GM04504 (cell line): ENCODE measurements at places on chromosomes 16 and 17.

DNA sequence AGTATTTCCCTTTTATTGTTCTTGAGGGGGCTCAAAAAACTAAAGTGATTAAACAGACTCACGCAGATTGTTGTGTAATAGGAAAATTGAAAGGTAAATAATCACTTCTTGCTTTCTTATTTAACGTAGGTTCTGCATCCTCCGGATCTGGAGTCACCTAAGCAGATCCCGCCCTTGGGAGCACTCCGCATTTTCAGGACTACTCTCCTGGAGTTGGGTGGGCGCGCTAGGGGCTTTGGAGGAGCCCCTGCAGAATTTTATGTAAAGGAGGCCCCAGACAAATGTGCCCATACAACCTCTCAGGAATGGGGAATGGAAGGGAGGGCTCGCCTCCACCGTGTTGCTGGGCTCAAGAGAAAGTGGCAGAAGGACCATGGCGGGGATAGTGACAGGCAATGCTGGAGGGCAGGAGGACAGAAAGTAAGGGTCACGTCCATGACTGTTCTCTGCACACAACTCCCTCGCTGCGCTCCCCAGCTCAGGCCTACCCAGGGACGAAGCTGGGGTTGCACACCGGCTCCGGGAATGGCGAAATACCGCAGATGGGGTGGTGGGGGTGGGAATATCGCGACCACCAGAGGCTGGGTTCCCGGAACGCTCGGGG, 8.3 kb downstream of the MT2A start:
- no peak for DNase-seq

DNA sequence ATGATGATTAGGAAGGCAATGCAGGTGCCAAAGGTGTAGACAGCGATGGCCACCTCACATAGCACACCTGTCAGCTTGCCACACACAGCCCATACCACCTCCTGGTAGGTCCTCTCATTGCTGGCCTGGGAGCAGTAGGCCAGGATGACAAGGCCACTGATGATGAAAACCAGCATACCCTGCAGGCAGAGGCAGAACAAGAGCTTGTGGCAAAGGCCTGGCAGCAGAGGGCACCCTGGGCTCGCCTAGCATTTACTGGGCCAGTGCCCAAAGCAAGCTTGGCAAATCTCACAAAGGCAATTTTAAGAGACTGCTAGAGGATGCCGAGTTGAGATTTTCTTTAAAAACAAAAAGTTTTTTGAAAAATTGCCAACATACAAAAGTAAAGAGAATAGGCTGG, 5.9 kb downstream of the SLC38A7 start:
- no peak for DNase-seq

- no peak for DNase-seq
Observed at GRCh38 chr17:57354673-57355072, 98.3 kb downstream of the MSI2 start.

GRCh38 chr16:2842340-2843000, 12.4 kb downstream of the ZG16B start:
- no peak for DNase-seq

DNA sequence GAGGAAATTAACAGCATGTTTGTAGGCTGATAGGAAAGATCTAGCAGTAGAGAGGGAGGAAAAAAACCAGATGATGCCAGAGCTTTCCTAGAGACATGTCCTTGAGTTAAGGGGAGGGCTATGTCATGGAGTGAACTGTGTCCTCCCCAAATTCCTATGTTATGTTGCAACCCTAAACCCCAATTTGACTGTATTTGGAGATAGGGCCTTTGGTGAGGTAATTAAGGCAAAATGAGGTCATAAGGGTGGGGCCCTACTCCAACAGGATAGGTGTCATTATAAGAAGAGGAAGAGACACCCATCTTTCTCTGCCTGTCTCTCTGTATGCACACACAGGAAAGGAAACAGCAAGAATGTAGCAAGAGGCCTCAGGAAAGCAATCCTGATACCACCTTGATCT, 195.3 kb upstream of the AXIN2 start:
- no peak for DNase-seq

DNA sequence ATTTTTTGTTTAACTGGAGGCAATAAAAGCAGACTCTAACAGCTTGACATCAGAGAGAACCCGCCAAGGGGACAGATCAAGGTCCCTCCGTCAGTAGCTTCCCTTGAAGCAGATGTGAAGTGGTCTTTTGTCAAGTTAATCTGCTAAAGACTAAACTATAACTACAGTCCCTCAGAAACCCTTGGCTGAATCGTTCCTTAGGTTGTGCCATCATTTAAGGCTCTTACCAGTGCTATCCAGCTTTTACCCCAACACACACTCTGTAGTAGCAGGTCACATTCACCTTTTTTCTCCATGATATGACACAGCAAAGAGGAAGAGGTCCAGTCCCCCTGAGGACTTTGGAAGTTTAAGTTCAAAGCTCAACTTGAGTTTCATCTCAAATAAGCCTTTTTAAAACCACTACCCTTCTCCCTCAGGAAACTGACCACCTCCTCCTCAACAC, 49.7 kb downstream of the ERN1 start:
- no peak for DNase-seq

GRCh38 chr16:29812754-29813643, 1.0 kb downstream of the PRRT2 start:
- DNase-seq: no peak

GRCh38 chr16:14502932-14503741, 126.9 kb downstream of the PARN start:
- no peak for DNase-seq

GRCh38 chr16:50635505-50636392, 45.4 kb downstream of the SNX20 start:
- no peak for DNase-seq

GRCh38 chr17:82780971-82781893, 29.4 kb downstream of the TBCD start:
- no peak for DNase-seq

DNA sequence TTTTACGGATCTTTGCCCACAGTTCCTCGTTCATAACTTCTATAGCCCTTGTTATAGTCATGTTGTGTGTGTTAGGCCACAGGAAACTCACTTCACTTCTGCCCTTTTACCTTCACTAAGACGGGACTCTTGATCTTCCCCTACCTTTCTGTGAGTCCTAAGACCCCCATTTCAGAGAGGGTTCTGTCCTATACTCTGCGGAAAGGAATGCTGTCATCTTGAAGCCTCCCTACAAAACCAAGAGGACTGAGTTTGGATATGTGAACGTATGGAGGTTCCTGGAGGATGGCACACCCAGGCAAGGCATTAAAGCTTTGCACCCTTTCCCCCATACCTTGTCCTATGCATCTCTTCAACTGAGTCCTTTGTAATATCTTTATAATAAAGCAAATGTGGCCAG, 3.7 kb downstream of the UBB start:
- no peak for DNase-seq

DNA sequence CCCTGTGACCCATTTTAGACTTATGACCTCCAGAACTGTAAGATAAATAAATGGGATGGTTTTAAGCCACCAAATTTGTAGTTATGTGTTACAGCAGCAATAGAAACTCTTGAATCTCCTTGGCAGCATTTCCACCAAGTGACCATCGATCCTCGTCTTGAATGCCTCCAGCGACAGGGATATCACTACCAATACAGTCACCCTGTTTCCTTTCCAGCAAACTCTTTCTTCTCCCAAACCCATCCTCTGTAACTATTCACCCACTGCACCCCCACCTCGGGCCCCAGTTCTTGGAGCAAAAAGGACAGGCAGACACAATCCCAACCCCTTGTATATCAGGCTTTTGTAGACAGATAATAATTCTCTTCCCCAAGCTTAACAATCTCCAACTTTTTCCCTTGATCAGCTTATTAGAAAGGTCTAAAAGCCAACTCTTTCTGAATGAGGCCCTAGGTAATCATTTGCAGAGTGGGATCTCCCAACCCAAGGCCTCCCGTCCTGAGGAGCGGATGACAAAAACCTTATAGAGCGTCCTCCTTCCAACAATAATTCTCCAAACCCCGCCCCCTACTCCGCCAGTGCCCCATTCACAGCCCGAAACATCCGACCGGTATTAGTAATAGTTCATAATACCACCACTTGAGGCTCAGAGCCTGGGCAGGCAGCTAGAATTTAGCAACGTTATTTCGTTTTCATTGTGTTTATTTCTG, 14.7 kb upstream of the PLLP start:
- no peak for DNase-seq

- no peak for DNase-seq
Observed at GRCh38 chr17:79565606-79566250, 45.1 kb downstream of the RBFOX3 start.

- DNase-seq: peak; percentile 28
Observed at GRCh38 chr17:36850790-36851189, 86.5 kb upstream of the LHX1 start.

GRCh38 chr17:75260641-75261335, 618 bp downstream of the GGA3 start:
- no peak for DNase-seq

DNA sequence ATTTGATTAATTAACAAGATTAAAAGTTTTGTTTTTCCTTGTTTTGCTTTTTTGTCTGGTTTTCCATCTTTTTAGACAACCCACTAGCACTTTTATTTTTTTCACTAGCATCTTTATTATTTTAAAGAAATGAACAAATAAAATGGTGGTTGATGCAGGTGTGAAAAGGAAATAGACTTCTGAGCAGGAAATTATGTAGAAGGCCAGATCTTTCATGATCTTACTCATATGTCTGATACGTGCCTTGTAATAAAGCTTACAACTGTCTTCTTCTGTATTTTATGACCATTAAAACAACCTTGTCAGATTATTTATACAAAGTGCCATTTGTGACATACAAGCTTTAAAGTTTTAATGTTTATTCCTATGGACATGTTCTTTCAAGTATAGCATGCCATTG, 6.3 kb downstream of the SLFN12L start:
- no peak for DNase-seq

DNA sequence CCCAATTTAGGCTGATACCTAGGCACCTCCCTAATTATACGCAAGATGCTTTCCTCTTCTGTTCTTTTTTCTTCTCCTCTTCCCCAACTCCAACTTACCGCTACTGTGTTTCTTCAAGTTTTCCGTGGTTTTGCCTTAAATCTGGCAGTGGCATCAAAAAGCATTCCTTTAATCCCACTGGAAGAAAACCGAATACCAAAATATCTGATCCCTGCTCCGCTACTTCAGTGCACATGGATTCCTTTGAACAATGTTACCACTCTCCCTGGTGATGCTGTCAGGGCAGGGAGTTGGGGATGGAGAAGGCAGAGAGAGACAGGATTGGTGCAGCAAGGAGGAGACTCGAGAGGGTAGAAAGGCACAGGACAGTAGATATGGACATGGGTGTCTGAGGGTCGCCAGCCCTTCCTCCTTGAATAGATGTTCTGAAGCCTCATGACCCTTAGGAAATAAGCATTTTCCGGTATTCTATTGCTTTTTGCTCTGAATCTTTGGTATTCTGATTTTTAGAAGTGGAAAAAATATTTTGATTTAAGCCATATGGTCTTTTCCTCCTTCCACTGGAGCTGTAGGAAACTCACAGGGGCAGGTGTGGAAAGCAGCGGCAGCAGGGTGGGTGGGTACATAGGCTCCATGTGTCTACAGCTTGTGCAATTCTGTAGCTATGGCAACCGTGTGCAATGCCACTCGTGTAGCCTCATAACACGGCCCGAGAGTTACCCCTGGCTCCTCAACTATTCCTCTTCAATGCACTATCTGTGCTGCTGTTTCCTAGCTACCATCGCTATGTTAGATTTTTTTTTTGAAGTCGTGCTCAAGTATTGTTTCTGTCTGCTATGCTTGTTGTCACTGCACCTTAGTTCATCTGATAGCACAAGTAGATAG, 32.3 kb upstream of the TANC2 start:
- DNase-seq: no peak

DNA sequence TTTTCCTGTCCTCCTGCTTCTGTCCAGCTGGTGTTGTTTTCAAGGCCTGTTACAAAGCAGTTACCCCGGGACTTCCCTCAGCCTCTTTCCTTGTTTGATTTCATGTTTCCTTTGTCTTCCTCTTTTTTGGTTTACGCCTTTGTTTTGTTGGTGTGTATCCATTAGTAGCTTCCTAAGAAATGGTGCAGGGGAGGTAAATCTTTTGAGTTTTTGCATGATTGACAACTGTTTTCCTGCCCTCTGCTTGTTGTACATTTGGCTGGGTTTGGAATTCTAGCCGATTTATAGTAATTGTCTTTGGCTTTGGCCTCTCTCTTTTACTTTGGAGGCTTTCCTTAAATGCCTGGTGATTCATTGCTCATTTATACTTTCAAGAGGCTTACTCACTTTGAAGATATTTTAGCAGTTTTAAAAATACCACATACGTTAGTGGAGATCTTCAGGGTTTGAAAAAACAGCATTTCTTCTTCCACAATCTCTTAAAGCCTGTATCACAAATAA, 32.8 kb downstream of the DNAH2 start:
- DNase-seq: peak; percentile 65

DNA sequence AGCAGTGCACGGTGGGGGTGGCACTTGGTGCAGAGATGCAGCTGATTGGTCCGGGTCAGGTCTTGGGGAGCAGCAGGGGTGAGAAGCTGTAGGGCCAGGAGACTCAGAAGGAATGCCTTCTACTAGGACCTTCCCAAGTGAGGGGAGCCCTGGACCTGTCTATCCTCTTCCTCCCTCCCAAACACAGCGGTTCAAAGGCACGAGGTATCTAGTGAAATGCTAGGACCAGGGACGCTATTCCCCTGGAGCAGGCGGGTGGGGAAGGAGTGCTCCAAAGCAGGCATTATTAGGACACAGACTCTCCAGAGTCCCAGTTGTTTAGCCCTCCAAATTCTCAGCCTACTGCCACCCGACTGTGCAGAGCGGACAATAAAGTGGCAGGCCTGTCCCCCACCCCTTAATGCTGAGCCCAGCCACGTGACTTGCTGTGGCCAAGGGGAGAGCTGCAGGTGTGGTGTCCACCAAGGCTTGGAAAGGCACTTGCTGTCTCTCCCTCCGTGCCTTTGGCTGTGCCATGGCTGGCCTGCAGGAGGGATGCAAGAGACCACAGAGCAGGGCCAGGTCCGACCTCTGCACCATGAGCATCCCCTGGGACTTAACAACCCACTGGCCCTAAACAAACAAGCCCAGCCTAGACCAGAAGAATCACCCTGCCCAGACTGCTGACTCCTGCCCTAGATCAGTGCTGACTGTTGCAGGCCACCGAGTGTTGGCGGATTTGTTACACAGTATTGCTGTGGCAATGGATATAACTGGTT, 97.2 kb downstream of the TBC1D16 start:
- DNase-seq: no peak

DNA sequence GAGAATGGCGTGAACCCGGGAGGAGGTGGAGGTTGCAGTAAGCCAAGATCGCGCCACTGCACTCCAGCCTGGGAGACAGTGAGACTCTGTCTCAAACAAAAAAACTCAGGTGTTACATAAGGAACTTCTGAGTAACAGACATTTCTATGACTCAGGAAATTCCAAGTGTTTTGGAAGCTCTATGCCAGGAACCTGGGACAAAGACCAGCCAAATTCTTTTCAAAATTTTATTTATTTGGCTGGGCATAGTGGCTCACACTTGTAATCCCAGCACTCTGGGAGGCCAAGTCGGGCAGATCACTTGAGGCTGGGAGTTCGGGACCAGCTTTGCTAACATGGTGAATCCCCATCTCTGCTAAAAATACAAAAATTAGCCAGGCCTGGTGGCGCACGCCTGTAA, 5.2 kb upstream of the SH2B1 start:
- no peak for DNase-seq

GRCh38 chr17:56735842-56736241, 97.9 kb downstream of the C17orf67 start:
- DNase-seq: no peak

- no peak for DNase-seq
Observed at GRCh38 chr17:10384175-10384574, 11.4 kb upstream of the MYH13 start.

GRCh38 chr17:11999696-12000095, 2.4 kb upstream of the ZNF18 start:
- DNase-seq: no peak

- peak; percentile 51 for DNase-seq
Observed at GRCh38 chr16:82626791-82627261, at the start of gene CDH13. Gene CDH13, plus strand, starts transcription at chr16:82626969.
